Suppressor macrophage treated with lipopolysaccharide for 1 hour (primary cell): ENCODE measurements at places on chromosomes 4 and X.

DNA sequence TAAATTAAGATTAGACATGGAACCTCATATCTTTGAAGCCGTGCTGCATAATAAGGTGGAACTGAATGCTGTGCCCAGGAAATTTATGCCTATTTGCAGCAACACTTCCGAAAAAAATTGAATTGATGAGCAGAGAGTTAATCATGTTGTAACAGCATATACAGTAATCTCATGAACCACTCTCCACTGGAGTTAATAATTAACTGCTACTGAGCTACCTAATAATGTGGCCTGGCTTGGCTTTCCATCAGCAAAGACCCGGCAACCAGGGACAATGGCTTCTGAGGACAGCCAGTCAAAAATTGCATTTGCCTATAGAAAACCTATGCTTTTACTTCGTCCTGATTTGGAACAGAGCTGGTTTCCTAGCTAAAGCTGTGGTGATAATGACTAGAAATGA is 63.8 kb upstream of the GATB start:
- no peak for DNase-seq

GRCh38 chr4:8112672-8113071 is 45.9 kb downstream of the ABLIM2 start:
- no peak for DNase-seq

DNA sequence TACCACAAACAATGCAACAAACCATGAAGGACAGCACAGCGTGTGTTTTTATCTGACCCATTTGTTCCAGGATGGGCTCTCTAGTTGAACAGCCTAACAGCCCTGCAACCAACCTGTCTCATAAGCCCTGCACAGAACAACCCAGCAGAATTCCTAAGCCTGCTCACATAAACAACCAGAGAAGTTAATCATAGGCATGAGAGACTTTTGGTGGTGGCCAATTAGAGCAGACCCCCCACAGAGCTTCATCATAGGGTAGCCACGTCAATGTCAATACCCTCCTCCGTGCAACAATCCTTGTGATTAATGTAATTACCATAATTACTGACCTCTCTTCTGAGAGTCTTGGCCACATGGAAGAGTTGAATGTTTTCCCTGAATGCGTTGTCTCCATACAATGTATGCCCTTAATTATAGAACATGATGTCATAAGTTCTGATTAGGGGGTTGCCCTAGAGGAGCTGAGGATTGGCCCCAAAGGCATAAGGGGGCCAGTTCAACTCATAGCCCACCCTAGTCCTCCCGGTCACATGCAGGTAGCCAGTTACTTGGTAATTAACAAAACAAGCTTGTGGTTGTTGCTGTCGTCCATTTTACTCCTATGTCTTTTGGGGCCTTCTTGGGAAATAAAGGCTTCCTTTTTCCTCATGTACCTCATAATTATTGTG is 92.7 kb downstream of the SYNPO2 start:
- no peak for DNase-seq

GRCh38 chrX:10165580-10166247 is 8.9 kb downstream of the CLCN4 start:
- DNase-seq: peak; percentile 35

DNA sequence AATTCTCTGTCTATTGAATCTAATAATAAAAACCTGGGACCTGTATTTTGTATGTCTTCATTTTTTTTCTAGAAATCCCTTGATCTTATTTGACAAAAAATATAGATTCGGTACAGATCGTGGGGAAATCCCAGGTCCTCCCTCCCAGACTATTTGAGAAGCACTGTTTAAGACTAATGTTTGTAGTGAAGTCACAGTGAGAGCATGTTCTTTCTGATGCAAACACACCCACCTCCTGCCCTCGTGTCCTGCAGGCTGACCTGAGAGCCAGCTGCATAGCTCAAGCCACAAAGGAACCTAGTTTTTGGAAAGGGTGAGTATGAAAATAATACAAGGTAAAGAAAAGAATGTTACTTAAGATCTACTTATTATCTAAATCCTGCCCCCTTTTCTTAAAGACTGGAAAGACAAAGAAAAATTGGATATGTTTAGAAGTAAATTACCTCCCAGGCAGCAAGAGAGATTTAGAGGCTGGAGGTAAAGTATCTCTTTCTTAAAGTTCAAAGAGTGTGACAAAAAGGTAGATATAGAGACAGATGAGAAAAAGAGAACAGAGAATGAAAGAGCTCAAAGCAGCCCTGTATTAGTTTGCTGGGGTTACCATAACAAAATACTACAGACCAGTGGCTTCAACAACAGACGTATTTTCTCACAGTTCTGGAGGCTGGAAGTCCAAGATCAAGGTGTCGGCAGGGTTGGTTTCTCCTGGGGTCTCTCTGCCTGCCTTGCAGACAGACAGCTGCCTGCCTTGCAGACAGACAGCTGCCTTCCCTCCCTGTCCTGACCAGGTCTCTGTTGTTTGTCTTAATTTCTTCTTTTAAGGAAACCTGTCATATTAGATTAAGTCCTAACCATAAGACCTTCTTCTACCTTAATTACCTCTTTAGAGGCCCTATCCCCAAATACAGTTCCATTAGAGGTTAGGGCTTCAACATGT is 20.4 kb upstream of the DCTD start:
- DNase-seq: no peak

GRCh38 chr4:100805538-100805937 is 287.7 kb upstream of the EMCN start:
- DNase-seq: no peak

GRCh38 chr4:190019023-190019858 is 7.8 kb downstream of the FRG2 start:
- DNase-seq: no peak

- DNase-seq: no peak
Observed at GRCh38 chrX:45026036-45026435, 153.0 kb downstream of the KDM6A start.

- DNase-seq: no peak
Observed at GRCh38 chr4:115126491-115126890, 13.1 kb upstream of the NDST4 start.

- no peak for DNase-seq
Observed at GRCh38 chr4:147318586-147318985, 162.3 kb upstream of the EDNRA start.

DNA sequence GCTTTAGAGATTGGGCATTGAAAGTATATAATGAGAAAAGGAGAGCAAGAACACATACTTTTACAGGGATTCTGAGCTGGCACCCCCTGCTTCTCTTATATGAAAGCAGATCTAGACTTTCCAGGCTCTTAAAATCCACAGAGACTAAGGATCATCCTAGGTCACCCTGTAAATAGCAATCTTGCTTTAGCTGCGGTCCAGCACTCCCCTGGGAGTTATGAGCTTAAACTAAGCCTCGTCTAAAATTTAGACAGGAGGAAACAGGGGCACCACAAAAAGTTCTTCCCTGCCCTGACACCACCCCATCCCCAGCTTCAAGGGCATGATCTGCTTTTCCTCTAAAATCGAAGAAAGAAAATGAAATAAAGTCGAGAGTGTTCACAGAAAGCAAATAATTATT is 143.3 kb upstream of the KCNIP4 start:
- DNase-seq: no peak

- peak; percentile 81 for DNase-seq
Observed at GRCh38 chr4:185405296-185405999, 8.8 kb downstream of the ANKRD37 start.

GRCh38 chr4:130486186-130486585 is 1390.2 kb downstream of the C4orf33 start:
- DNase-seq: no peak

- no peak for DNase-seq
Observed at GRCh38 chr4:10130178-10130888, 13.7 kb upstream of the WDR1 start.

DNA sequence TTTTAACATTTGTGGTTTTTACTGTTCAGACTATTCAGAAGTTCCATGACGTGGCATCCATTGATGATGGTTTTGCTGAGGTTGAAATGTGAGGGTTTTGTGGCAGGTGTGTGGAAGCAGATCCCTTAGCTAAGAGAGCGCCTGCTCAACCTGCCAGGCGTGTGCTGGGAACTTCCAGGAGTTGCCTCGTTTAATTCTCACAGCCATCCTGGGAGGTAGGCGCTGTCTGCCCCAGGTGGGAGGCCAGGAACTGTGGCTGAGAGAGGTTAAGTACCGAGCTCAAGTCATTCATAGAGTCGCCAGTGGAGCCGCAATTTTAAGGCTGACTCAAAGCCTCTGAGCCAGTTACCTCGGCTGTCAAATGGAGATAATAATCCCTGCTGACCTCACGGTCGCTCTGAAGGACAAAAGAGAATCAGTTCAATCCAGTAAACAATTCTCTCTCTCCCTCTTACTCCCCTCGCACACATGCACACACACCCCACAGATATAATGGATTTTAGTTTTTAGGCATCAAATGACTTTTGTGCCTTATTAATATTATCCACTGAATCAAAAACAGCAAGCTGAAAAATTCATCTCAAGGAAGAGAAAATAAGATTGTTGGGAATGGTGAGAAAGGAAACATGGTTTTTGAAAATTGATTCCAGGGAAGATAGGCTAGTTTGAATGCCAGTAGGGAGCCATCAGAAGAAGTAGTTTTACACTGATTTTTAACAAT is 171.3 kb downstream of the PTTG2 start:
- no peak for DNase-seq

DNA sequence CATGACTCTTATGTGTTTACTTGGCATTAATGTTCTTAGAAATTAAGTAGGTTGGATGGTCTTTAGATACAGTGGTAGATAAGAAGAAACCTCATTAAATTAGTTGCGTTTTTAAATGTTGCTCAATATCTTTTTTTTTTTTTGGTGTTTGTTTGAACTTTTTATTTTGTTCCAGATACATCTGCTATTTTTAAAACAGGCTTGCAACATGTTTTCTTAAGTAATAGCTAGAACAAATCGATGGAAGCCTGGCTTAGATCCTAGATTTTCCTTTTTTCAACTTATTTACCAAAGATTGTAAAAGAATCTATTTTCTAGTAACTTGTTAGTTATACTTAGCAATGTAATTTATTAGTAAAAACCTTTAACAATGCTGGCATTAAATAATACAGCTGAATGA is 9.3 kb downstream of the CNKSR2 start:
- DNase-seq: no peak

GRCh38 chr4:185582651-185583400 is 47.5 kb upstream of the PDLIM3 start:
- DNase-seq: no peak

- DNase-seq: no peak
Observed at GRCh38 chr4:40939856-40940255, 190.1 kb downstream of the NSUN7 start.

GRCh38 chr4:153669838-153670237 is 14.2 kb upstream of the TLR2 start:
- DNase-seq: no peak

DNA sequence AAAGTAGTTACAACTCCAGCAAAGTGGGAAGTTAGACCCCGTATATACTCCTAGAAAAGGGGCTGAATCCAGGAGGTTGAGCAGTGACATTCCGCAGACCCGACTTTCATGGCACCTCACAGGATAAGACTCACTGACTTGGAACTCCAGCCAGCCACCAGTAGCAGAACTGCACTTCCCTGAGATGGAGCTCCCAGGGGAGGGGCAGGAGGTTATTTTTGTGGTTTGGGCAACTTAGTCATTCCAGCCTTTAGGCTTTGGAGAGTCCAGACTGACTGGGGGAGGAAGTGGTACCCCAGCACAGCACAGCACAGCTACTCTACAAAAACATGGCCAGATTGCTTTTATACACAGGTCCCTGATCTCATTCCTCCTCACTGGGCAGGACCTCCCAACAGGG is 319.1 kb downstream of the PCDH19 start:
- no peak for DNase-seq

- peak; percentile 30 for DNase-seq
Observed at GRCh38 chrX:46279214-46279924, 265.9 kb downstream of the ZNF674 start.

- no peak for DNase-seq
Observed at GRCh38 chr4:128633067-128633466, 176.4 kb upstream of the JADE1 start.

DNA sequence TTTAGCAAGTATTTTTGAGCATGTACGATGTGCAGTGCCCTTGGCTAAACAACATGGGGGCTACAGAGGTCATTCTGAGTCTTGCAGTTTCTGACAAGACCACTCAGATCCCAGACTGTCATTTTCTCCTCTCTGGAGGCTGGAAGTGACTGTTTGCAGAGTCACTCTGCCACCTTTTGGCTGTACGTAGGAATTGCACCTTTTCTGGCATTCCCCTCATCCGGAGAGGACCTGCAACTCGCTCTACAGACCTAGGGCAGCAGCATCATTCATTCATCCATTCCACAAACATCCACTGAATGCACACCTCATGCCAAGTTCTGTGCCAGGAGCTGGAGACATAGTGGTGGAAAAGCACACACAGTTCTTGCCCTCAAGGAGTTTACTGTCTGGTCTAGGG is 160.4 kb upstream of the GPR101 start:
- DNase-seq: peak; percentile 26

GRCh38 chr4:142405695-142406498 is 440.2 kb downstream of the INPP4B start:
- DNase-seq: peak; percentile 3

GRCh38 chr4:107247738-107248137 is 211.6 kb upstream of the DKK2 start:
- DNase-seq: no peak

GRCh38 chr4:7244331-7244665 is 52.0 kb downstream of the SORCS2 start:
- no peak for DNase-seq

- no peak for DNase-seq
Observed at GRCh38 chrX:18877469-18877868, 106.4 kb downstream of the PHKA2 start.
